ENCODE measurements at places on chromosomes 7 and 10.
A peak's percentile ranks its signal among the peaks of the same experiment; 100 is the strongest.

DNA sequence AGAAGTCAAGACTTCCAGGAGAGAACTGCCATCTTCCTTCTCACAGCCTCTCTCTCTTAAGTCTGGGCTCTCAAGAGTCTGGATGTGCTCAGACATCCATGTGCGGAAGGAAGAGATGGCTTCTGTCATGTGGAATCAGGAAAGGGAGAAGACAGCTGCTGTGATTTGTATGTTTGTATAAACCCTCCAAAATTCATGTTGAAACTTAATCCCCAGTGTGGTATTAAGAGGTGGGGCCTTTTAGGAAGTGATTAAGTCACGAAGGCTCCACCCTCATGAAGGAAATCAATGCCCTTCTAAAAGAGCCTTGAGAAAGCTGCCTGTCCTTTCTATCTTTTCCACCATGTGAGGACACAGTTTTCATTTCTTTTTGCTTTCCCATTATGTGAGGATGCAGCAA is 73.9 kb upstream of the PTN start:
- no peak for DNase-seq

DNA sequence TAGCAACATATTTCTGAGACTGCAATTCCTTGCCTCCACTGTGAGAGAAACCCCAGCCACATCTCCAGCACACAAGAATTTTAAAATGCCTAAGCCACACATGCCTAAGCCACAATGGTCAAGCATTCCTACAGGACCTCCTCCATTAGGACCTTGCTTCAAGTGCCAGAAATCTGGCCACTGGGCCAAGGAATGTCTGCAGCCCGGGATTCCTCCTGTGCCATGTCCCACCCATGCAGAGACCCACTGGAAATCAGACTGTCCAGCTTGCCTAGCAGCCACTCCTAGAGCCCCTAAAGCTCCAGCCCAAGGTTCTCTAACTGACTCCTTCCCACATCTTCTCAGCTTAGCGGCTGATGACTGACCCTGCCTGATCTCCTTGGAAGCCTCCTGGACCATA is 117.5 kb downstream of the AHR start:
- DNase-seq: no peak

DNA sequence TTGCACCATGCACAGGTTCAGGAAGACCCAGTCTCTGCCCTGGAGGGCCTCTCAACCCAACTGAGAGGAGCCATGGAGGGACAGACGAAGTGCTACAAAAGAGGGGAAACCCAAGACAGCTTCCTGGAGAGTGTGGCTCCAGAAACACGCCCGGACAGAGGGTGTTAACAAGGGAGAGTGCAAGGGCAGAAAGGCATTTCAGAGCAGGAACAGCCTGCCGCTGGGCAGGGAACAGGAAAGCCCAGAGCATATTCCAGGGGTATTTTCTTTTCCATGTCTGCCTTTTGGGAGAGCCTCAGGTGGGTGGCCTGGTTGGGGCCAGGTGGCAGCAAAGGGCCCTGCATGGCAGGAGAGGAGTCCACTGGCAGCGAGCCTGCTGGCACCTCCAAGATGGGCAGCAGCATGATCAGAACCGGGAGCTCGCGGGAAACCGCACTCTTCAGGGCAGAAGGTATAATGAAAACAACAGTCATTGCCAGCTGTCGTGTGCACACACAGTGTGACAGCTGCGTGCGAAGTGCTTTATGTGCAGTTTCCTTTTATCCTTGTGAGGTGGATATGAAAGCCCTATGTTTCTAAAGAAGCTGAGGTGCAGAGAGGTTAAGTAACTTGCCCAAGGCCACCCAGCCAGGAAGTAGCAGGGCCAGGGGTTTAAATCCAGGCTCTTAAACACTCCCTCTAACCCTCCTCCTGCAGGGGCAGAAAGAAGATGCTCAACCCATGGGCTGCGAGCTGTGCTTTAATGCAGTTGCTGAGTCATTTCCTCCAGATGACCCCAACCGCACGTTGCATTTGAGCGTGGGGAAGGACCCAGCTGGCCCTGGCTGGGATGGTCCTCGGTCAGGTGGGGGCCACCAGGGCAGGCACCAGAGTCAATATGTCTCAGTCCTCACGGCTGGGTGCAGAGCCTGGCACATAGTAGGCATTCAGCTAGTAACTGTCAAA is 128.6 kb downstream of the OAT start:
- peak; percentile 22 for DNase-seq

DNA sequence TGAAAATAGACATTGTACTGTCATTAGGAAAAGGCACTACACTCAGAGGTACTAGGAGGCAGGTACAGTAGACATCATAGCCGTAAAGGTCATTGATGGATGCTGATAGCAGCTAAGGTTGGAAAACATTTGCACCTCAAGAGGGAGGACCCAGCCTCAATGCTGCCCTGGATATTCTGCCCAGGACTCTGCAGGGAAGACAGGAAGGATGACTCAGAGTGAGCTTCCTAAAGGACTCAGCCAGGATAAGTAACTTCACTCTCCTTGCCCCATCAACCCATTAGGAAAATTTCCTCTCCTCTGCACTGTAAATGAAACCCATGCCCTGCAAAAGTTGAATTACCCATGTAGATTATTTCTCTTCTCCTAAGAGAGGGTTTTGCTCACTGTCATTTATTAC is 617.9 kb upstream of the MKI67 start:
- DNase-seq: no peak

GRCh38 chr10:21061184-21061583 is 164.1 kb upstream of the NEBL start:
- no peak for DNase-seq
